ENCODE measurements at places on chromosomes 2 and 18.

DNA sequence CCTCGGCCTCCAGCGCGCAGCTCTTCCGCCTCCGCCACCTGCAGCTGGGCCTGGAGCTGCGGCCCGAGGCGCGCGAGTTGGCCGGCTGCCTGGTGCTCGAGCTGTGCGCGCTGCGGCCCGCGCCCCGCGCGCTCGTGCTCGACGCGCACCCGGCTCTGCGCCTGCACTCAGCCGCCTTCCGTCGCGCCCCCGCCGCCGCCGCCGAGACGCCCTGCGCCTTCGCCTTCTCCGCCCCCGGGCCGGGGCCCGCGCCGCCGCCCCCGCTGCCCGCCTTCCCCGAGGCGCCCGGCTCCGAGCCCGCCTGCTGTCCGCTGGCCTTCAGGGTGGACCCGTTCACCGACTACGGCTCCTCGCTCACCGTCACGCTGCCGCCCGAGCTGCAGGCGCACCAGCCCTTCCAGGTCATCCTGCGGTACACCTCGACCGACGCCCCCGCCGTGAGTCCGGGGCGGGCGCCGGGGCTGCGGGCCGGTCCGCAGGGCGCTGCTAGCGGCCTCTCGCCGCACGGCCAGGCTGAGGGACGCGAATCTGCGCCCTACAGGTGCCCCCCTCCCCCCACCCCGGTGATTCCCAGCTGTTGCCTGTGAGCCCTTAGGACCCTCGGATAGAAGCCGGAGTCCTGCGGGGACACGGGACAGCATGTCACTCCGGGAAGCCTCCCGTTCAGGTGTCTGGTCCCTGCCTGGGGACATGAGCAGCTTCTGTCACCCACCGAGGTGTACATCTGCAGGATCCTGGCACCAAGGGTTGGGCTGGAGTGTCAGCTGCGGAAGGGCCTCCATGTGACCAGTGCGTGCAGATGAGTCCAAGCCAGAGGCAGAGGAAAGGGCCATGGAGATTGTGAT is 616 bp downstream of the RNPEPL1 start:
- DNase-seq = peak; percentile 26

DNA sequence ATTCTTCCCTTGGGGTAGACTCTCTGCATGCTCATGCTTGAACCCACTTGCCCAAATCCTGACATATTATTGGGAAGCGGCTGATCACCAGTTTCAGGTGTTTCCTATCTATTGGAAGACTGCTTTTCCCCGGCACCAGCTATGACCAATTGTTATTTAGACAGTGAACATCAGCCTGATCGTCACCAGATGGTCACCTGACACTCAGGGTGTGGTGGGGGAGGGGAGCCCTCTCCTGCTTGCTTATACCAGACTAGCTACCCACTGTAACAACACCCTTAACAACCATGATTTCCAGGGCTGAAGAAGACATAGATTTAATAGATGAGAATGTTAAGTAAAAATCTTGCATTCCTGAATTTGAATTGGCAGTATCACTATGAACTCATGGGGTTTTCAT is 44.3 kb downstream of the RBM43 start:
- DNase-seq = no peak

DNA sequence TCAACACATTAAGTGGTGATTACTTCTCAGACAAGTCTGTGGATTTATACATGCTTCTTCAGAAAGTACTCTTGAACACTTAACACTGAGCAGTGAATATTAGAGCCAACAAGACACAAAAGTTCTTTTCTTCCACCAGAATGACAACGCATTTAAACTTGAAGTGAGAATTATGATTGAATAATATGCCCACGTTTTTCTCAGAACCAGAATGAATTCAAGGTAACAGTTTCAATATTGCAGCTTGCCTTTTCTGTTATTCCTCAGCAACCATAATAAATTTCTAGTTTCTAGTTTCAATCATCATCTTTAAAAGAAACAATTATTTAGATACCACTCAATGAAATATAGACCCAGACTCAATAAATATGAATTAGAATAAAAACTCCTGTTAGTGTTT is 547.0 kb downstream of the NUP35 start:
- DNase-seq = no peak

DNA sequence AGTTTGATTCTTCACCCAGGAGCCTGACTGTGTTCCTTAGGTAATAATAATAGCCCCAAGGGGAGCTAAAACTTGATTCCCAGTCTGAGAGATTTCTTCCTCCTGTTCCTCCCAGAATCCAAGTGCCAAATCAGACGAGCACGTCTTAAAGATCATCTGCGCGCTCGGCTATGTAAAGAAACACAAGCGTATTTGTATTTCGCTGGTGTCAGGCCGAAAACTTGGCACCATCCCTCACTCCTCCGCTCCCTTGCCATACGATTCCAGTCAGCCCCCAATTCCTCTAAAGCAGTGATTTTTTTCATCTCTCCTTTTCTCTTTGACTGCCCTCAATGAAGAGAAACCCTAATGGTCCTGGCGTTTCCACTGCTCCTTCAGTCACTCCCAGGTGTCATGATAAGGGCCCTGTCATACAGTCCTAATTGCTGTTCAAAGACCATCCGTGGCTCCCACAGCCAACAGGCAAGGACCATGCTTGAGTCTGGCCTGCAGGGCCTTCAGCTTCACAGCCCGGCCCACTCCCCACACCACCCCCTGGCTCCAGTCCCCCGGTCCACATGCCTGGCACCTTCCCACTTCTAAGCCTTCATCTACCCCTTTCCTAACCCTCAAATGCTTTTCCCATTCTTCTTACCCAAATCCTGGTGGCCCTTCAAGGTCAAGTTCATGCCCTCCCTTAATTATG is 130.8 kb upstream of the ID2 start:
- DNase-seq = no peak

- DNase-seq = no peak
These were observed 117.2 kb downstream of the SH3RF3 start for GRCh38 chr2:109246176-109246575.

- no peak for DNase-seq
These were observed 96.3 kb upstream of the RASGRP3 start for GRCh38 chr2:33380001-33380609.

GRCh38 chr2:207330912-207331311 is 165.2 kb upstream of the KLF7 start:
- no peak for DNase-seq

- no peak for DNase-seq
These were observed 798 bp downstream of the TANC1 start for GRCh38 chr2:158969162-158969714.

- DNase-seq = no peak
These were observed 259.6 kb upstream of the PIK3C3 start for GRCh38 chr18:41695441-41695840.

DNA sequence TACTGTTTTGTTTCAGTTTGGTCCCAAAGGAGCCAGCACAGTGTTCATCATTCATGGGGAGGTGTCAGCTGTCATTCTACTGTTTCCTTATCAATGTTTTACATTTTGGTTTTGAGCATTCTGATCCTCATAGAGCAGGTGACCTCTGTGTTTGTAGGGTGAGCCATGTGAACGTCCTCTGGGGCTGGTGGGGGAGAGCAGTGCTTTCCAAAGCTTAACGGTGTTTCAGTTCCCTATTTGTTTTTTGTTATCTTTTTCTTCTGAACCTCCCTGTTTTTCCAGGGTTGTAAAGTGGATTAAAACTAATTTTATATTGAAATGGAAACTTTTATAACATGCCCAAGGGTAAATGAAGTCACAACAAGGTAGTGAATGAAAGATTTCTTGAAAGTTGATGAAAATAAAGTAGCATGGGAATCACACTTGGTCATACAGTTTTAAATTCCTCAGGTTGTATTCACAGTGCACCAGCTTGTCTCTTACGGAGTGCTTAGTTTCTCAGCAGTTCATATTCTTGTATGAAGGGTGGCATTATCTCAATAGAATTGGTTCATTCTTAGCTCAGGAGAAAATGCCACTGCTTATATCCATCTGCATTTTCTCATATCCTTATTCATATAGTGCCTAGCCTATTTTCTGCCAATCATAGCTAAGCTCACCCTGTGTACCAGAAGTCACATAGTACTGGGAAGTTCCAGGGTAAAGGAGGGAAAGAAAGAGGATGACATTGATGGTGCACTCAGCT is 54.5 kb downstream of the MAP4K4 start:
- no peak for DNase-seq

GRCh38 chr2:219323434-219323833 is 9.1 kb downstream of the RESP18 start:
- no peak for DNase-seq

- DNase-seq = no peak
These were observed 11.2 kb upstream of the WIPF1 start for GRCh38 chr2:174608866-174609214.

DNA sequence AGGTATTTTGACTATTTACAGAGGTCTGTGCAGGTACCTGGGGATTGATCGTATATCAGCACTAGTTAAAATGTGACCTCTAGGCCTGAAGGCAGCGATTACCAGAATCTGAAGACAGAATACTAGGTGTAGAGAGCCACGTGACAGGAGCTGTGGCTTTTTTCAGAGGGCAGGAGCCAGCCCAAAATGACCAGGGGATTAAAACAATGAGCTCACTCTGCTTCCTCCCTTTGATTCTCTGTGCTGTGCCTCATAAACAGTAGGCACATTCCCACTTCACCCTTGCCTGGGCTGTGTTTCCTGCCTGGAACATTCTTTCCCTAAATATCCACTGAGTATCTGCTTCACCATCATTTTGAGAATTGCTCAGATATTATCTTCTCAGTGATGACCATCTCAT is 15.2 kb downstream of the ITGAV start:
- DNase-seq = no peak

DNA sequence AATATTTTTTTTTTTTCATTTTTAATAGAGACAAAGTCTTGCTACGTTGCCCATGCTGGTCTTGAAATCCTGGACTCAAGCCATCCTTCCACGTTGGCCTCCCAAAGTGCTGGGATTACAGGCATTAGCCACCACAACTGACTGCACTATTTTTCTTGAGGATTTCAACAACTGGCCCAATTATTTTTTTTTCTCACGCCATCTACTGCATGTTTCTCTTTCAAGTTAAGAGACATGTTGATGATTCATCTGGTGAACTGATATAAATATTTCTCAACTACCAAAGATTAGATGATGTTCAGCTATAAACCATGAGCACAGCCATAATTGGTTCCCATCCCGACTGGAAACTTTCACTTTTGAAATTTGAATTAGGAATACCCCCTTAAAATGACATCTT is 688.4 kb upstream of the SYT4 start:
- no peak for DNase-seq

DNA sequence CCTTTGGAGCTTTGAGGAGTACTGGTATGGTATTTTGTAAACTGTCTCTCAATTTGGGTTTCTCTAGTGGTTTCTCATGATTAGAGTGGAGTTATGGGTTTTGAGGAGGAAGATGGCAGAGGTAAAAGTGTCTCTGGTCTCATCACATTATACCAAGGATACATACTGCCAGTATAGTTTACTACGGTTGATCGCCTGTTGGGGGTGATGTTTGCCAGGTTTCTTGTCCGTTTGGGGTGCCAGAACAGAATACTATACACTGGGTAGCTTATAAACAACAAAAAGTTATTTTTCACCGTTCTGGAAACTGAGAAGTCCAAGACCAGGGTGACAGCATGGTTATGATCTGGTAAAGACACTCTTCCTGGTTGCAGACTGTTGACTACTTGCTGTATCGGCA is 293.7 kb downstream of the NYAP2 start:
- no peak for DNase-seq

DNA sequence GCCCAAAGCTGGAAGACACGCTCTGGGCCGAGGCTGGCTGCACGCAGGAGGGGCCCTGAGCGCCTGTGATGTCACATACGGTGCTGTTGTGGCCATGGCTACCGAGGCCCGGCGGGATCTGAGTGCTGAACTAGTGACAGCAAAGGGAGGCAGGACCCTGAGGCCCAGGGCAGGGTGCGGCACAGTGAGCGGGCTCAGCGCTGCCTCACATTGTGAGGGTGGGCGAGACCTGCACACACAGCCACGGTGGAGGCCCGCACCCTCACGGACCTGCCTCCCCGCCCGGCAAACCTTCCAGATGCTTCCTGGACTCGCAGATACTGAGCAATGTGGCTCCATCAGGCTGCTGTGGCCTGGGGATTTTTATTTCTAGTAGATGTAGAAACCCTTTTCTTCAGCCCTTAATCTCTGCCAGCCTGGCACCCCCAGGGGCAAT is 133.8 kb upstream of the CTDP1 start:
- DNase-seq = no peak

- DNase-seq = no peak
These were observed 293.5 kb downstream of the ARHGAP15 start for GRCh38 chr2:143422681-143423080.

DNA sequence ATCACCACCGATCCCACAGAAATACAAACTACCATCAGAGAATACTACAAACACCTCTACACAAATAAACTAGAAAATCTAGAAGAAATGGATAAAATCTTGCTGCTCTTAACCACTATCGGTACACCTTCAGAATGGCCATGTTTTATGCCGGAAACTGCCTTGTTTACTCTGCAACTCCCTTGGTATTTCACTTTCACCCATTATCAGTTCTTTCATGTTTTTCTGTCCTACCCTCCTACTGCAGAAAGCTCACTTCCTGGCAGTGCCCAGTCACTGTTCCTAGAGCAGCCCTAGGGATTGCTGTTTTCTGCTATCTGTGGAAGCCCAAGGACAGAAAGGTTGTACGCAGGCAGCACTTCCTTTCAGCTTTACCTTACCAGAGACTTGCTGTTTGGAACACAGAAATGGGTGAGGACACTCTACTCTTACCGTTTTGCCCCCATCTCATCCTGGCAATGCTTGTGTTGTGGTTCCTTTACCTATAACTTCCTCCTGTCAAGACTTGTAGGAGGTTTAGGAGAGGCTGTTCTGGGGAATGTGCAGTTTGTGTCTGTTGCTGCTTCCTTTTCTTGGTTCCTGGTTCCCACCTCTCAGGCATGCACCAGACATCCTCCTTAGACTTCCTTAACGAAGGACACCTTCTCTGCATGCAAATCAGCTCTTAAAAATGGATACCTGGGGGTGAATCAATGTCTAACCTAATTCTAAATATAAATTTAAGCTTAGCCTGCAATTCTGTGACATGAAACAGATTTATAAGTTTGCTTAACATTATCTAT is 394.4 kb downstream of the SPAG16 start:
- no peak for DNase-seq

DNA sequence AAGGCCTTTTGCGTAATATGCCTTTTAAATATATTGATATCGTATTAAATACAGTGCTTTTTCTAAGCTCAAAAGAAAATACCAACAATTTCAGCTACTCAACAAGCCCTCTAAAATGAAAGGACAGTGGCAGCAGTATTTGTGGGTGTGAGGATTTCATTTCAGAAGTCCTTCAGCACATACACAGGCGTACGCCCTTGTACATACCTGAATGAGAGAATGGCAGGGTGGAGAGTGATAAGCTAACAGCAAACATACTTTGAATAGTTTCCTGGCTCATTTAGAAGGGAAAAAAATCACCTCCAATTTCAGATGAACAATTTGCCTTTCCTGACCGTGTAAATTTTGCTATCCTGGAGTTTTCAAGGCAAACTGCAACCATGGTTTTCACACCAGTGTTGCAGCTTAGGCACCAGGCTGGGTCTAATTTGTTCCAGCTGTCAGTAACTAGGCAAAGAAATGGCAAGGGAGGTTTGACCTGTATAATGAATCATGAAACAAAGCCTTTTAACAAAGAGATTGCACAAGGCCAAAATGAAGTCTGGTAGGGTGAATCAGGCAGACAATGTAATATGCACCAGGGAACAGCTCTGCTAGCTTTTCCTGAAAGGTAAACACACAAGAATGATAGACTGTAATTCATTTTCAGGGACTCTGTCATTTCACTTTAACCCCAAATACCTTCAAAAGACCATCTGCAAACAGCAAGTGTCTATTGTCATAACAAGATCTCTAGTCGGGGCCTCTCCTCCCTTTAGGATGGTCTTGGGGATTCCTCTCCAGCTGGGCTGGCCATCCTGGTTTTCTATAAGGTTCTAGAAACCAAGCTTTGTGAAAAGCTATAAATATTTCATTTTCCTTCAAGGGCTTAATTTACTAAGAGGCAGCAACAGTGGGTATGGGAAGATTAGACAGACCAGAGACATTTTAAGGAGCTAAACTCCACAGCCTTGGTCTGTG is 11.5 kb downstream of the ANKRD29 start:
- DNase-seq = no peak
